ENCODE measurements at places on chromosomes 1 and 21.

GRCh38 chr1:59434336-59434735 lies 137.4 kb downstream of the FGGY start:
- DNase-seq: no peak

- DNase-seq: no peak
Observed at GRCh38 chr1:203402629-203403337, 51.9 kb upstream of the FMOD start.

DNA sequence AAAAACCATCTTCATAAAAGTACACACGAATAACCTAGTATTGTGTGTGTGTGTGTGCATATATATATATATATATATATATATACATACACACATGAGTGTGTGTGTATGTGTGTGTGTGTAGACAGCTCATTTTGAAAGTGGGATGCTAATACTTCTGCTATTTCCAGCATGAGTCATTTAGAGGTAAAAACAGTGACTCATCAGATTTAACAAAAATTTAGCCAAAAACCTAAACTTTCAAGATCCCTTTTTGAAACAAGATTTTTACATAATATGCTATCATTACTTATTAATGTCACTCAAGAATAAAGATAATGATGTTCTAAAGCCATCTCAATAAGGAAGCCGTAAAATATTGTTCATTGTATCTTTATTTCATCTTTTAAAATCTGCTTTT lies 35.6 kb upstream of the ADGRL4 start:
- DNase-seq: no peak

GRCh38 chr1:30618335-30618747 lies 105.0 kb downstream of the MATN1 start:
- no peak for DNase-seq

GRCh38 chr1:55230659-55231058 lies 15.5 kb upstream of the USP24 start:
- no peak for DNase-seq

DNA sequence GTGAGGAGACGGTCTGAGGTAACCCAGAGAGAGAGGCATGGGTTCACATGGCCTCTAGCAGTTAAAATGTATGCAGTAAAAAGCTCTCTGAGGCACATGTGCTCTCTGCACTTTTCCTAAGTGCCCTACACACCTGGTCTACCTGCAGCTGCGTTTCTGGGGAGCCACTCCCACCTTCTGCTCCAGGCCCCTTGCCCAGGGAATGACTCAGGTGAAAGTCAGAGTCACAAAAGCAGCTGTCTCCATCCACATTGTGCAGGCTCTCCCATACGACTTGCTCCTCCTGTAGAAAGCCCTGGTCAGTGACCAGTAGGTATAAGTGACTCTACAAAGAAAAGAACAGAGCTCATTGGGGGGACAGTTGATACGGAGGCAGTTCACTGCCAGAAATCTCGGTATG lies 8.8 kb downstream of the MINDY1 start:
- no peak for DNase-seq

DNA sequence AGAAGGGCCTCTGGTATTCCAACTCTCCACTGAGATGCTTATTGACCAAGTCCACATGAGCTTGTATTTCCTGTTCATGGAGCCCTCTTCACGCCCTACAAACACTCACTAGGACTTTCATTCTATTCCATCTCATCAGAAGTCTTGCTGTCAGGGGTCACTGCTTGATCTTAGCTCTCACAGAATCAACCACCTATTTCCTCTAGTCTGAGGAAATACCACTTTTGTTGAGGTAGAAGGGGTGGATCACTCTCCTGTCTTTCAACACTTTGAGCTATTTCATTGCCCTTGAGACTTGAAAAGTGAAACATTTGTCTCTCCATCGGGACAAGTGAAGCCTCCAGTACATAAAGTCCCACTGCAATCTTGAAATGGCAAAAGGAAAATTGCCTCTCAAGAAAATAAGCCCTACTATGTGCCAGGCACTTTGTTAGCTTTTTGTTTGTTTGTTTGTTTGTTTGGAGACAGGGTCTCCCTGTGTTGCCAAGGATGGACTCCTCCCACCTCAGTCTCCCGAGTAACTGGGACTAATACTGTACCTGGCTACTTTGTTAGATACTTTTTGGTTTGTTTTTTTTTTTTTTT lies 19.8 kb upstream of the FAM110D start:
- no peak for DNase-seq

DNA sequence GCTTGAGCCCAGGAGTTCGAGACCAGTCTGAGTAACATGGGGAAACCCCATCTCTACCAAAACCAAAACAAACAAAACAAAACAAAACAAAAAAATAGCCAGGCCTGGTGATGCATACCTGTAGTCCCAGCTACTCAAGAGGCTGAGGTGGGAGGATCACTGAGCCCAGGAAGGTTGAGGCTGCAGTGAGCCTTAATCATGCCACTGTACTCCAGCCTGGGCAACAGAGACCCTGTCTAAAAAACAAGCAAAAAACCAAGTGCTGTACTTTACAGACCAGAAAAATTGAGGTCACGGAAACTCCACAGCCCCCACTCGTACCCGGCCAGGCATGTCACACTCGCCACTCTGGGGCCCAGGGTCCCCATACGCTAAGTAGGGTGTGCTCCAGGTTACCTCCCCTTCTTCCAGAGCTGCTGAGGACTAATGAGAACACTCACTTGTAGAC lies 22.9 kb downstream of the ATP2B4 start:
- no peak for DNase-seq

DNA sequence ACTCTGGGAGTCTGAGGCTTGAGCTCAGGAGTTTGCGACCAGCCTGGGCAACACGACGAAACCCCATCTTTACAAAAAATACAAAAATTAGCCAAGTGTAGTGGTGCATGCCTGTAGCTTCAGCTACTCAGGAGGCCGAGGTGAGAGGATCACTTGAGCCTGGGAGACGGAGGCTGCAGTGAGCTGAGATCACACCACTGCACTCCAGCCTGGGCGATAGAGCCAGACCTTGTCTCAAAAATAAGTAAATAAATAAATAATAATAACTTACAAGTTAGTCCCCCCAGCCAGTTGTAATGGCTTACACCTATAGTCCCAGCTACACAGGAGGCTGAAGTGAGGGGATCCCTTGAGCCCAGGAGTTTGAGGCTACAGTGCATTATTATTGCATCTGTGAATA lies 21.7 kb upstream of the BTG2 start:
- no peak for DNase-seq

GRCh38 chr1:229860926-229861325 lies 206.1 kb upstream of the GALNT2 start:
- no peak for DNase-seq

DNA sequence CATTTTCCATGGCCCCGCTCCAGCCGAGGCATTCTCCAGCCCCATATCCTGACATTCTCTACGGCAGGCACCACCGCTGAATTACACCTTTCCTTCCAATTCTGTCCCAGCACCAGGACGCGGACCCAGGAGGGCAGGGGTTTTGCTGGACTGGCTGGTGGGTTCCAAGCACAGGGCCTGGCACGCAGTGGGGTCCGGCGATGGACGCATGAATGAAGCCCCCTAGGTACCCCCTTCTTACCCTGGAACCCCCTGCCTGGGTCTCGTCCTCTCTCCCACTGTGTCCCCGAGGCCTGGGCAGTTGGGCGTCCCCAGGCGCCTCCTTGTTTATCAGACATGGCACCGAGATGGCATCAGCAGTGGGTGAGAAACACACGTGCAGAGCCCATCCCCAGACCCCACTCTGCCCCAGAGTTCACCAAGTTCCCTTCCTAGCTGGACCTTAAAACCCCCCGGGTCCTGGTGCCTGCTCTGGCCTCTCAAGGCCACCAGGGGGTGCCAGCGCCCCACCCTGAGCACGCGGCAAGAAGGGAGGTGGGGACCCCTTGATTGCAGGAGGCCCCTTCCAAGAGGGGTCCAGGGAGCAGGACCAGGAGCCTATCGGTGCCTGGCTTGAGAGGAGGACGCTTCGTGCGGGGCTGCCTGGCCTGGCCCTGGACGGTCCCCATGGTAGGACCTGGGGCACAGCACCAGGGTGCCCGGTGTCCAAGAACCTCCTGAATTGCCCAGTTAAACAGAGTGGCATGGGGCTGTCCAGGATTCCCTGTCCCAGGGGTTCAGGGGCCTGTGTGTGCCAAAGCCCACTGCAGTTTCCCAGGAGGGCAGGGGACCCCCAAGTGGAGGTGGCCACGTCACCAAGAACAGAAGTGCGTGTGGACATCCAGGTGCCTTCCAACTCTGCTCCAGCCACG lies 46.1 kb downstream of the MEGF6 start:
- no peak for DNase-seq

DNA sequence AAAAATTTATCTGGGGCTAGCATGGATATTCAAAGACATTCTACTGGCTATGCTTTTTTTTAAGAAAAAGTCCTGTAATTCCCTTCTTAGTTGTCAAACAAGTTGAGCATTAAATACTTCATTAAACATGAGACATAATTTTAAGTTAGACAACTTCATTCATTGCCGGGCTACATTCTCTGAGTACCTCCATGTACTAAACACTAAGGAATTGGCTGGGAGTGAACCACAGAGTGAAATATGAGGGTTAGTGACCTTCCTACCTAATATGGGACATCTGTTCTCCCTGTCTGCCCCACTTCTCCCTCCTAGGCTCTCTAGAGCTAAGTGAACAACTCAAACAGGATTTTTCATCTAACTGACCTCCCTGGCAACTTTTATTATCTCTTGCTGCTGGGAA lies 370.4 kb downstream of the VAV3 start:
- no peak for DNase-seq

DNA sequence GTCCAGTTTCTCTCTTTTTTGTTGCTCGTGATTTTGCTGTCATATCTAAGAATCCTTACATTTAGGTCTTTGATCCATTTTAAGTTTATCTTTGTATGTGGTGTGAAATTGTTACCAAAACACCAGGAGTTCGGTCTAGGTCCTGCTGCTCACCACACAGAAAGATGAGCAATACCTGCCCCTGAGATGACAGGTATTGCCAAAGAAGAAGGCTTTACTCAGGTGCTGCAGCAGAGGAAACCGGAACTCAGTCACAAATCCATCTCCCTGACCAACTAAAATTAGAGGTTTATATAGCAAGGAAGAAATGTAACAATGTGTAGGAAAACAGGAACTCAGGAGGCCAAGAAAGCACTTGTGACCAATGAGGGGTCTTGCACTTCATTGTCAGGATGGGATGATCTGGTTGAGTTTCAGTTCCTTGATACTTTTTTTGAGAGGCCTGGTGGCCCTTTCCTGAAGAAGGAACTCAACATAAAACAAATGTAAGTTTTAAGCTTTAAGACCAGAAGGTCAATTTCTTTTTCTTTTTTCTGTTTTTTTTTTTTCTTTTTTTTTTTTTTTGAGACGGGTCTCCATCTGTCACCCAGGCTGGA lies 16.5 kb upstream of the SETDB1 start:
- no peak for DNase-seq

DNA sequence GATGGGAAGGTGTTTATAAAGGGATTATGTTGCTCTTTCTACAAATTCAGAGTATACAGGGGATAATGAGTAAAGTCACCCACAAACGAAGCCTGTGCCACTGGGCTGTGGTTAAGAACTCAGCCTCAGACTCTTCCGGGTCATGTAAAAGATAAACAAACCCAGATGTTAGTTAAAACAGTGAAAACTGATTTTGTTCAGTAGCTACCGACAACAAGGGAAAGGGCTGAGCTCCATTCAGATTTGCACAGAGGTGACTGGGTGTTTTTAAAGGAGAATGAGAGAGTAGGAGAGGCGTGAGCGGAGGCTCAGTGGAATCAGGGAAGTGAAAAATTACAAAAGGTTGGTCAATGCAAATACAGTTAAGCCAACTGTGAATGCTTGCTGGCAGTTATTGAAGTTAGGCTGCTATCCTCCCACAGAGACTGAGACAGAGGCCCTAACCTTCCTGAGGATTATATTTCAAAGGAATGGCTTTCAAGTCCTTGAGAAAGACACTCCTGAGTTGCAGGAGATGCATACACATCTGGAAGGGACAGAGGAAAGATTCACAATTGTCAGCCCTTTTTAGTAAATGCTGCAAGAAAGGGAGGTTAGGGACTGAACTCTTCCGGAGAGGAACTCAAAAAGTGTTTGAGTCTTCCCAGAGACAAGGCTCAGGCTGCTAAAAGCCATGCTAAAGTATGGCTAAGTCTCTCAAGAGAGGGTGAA lies 29.9 kb upstream of the SAMD13 start:
- DNase-seq: no peak

GRCh38 chr1:241647658-241648057 lies 4.4 kb upstream of the WDR64 start:
- DNase-seq: no peak

DNA sequence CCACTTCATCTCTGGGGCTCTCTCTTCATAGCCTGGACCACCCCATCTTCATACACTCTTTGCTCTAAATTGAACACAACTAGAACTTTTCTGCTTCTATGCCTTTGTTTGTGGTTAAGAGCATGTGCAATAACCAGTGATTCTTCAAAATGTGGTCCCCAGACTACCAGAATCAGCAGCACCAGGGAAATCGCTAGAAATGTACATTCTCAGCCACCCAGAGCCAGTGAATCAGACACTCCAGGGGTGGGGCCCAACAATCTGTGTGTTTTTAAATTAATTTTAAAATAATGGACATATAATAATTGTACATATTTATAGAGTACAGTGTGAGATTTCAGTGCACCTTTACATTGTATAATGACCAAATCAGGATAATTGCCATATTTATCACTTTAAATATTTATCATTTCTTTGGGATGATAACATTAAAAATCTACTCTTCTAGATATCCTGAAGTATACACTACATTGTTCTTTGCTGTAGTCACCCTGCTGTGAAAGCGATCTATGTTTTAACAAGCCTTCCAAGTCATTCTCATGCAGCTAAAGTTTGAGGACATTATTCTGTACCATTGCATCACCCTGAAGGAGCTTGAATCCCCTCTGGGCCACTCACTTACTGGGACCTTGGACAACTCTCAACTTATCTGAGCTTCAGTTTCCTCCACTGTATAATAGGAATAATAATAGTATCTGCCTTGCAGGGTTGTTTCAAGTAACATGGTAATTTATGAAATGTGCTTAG lies 10.8 kb downstream of the GRHL3 start:
- no peak for DNase-seq

DNA sequence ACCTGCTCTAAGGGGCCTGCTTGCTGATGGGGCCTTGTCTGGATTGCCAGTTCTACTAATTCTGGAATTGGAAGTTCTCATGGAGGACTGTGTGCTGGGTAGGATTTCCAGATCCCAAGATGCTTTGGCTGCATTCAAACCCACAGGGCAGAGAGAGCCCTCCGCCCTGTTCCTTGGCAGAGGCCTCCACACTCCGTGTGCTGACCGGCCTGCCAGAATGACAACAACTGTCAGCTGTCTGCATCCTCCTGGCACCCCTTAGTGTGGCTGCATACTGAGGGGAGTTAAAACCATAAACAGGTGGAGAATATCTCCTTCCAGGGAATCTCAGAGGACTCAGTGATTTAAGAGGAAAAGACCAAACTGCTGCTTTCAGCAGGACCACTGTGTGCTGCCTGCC lies 60.7 kb downstream of the ADARB1 start:
- no peak for DNase-seq

GRCh38 chr1:212962509-212962908 lies 12.2 kb downstream of the VASH2 start:
- no peak for DNase-seq

GRCh38 chr1:82818586-82818985 lies 1017.9 kb downstream of the ADGRL2 start:
- no peak for DNase-seq
